ENCODE measurements at places on chromosomes 6 and 20.

GRCh38 chr6:140480852-140481251, 1106.4 kb upstream of the CITED2 start:
- no peak for DNase-seq

GRCh38 chr6:64270083-64270482, 634.5 kb downstream of the PHF3 start:
- DNase-seq, result no peak

- DNase-seq, result no peak
Observed at GRCh38 chr6:99530627-99531026, 15.4 kb upstream of the USP45 start.

DNA sequence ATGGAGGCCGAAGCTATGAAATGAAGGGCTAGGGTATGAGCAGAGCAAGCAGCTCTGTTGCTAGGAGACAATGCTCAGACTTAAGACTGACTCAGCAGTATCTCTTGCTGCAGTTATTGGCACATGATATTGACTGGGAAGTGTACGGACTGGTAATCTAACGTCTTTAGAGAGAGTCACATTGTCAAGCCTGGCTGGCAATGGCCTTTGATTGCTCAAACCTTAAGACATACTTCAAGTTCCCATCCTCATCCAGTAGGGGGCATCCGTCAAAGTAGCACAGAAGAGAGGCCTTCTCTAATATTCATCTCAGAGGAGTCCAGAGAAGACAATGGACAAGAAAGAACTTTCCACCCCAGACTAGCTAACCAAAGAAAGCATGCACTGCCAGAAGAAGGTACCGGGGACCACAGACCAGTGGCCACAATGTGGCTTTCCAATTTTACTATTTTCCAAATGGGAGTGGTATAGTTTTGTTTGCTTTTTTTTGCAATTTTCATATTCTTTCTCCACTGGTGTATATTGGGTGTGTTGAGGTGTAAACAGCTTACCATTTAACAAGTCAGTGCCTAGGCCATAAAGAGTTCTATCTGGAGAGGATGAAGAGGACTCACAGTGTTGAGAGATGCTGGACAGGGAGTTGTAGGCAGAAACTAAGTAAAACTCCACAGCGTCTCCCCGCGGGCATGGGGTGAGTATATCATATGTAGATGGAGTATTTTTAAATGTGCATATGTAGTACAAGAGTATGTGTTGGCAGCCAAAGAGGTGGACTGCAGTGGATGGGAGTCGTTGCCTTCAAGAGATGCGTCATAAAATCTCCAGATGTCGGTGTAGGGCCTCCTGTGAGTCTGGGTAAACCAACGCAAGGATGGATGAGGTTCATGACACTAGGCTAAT, 36.7 kb downstream of the LRFN2 start:
- peak; percentile 3 for DNase-seq

GRCh38 chr6:160138839-160139419, 17.3 kb downstream of the SLC22A1 start:
- no peak for DNase-seq

GRCh38 chr6:6769466-6769865, 180.9 kb downstream of the LY86 start:
- no peak for DNase-seq

DNA sequence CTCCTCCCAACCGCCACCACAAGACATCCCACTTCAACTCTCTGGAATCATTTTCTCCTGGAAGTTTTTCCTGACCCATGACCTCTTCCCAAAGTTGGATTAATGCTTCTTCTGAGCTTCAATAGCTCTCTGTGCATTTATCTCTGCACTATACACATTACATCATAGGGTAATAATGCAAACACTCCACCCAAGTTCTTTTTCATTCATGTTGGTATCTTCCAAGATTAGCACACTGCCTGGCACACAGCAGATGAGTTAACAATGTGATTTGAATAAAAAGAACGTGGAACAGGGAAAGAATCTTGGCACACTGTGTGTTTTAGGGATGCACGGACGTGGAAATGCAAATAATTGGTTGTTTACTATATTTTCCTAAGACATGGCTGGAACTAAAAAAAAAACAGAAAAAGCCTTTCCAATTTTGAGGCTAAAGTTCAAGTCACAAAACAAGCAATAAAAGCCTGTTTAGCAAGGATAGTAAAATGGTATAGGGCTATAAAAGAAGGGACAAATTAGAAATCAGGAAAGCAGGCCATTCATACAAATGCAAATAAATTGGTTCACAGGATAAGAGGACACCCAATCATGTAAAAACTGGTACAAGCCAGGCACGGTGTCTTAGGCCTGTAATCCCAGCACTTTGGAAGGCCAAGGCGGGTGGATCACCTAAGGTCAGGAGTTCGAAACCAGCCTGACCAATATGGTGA, 1.6 kb upstream of the FAM135A start:
- DNase-seq, result no peak

DNA sequence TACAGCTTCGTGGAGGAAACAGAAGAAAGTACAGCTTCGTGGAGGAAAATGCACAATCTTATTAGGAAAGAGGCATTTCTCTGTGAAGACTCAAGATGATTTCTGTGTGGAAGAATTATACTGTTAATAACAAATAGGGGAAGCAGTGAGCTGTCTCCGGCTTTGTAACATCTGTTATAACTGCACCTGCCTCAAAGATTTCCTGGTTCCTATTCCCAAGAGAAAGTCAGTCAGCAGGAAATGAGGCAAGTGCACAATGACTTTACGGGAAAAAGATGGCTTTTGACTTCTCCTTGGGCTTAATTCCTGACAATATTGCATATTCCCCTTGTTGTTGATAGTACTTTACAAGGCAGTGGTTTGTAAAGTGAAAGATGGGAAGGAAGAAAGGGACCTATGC, 538.5 kb downstream of the BMP2 start:
- DNase-seq, result no peak

GRCh38 chr6:83917001-83917400, 57.5 kb downstream of the CYB5R4 start:
- no peak for DNase-seq

DNA sequence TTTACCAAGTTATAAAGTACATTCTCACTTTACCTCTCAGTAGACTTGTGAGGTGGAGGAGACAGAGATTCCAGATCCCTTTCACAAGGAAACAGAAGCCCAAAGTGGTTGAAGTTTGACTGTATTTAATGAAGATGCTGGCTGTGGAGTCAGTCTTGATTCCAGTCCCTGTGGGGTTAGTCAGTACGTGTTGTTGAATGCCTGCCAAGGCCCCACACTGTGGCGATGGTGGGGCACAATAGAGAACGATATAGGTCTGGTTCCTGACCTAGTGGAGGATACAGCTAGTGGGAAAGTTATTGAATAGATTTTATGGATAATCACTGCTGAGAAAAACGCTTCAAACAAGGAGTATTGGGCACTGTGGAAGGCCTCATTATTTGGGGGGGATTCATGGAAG, 71.4 kb downstream of the LRRC1 start:
- DNase-seq, result no peak

DNA sequence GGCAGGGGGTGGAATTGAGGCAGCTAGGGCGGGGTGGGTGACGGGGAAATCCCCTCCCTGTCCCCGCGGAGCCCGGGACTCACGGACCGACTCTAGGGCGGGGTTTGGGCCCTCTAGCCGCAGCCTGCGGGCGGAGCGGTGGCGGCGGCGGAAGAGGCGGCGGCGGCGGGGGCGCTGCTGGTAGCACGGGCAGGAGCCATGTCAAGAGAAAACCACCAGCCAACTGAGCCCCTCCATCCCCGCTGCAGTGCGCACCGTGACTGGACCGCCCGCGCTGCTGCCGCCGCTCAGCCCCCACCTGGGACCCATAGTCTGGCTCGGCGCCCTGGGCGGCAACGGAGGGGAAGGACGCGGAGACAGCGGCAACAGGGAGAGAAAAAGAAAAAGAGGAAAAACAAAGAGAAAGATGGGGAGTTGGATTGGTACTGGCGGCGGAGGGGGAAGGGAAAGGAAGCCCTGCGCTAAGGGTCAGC, 1.2 kb upstream of the C6orf62 start:
- peak; percentile 80 for DNase-seq

DNA sequence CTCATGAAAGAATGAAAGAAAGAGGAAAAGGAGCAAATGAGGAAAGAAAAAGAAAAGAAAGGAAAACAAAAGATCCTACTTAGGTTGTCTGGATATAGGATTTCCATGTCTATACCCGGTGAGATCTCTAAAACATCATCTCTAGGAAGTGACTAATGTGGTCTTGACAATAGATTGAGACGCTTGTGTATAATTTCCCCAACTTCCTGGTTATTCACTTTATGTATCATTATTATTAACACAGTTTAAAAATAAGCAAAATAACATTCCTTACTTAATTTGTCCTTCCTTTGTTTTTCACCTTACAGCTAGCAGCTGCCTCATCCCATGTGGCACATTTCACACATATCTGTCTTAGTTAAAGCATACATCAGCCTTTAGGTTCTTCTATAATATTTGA, 27.0 kb downstream of the LAMA4 start:
- no peak for DNase-seq

- DNase-seq, result no peak
Observed at GRCh38 chr6:6227896-6228295, 92.6 kb downstream of the F13A1 start.

DNA sequence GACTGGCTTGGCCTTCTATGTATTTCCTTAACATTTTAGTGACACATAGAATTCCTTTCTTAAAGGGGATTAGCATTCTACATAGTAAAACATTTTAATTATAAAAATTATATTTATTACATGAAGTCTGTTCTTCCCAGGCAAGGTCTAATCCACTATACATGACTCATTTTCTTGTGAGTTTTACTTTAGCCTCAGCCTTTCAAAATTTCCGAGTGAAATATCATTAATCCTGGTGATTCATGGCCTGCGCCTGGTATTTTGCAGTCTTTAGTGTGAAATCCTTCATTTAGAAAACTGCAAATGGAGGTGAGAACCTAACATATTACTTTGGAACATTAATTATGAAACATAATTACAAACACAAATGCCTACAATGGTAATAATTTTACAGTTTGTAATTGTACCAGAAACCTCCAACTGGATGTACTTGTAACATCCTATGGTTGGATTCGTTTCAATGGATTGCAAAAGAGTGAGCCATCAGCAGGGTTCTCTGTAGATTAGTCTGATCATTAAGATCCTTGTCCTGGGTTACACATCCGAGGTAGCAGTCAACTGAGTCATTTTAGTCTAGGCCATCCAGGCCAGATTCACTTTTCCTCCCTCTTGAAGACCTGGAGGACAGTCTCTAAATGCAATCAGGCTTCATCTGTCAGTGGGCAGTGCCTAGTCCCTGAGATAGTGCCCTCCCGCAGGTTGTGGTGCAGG, 272.0 kb downstream of the PACRG start:
- no peak for DNase-seq

DNA sequence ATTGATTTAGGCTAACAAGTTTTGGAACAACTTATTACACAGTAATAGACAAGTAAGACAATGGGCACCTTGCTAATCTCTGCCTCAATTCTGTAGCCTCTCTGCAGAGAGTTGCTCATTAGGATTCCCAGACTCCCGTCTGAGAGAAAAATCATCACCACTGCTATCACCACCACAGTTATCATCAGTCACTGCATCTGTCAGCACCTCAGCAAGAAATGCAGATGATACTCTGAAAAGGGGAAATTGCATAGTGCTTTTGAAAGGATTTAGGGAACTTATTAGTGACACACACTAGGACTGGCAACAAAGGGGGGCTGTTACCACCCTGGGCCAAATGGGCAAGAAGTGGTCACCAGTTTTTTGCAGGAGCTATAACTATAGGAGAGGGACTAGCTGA, 39.9 kb downstream of the FOXA2 start:
- DNase-seq, result no peak

DNA sequence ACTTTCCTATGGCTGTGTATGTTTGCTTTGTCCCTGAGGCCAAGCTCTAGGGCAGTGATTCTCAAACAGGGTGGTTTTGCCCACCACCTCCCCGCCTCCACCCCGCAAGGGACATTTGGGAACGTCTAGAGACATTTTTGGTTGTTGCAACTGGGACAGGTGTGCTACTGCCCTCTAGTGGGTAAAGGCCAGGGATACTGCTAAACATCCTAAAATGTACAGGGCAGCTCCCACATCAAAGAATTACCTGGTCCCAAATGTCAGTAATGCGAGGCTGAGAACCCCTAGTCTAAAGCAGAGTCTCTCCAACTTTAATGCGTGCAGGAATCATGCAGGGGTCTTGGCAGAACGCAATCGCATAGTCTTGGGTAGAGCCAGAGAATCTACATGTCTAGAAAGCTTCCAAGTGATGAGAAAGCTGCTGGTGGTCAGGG, 5.1 kb downstream of the KCNS1 start:
- DNase-seq, result peak; percentile 66

DNA sequence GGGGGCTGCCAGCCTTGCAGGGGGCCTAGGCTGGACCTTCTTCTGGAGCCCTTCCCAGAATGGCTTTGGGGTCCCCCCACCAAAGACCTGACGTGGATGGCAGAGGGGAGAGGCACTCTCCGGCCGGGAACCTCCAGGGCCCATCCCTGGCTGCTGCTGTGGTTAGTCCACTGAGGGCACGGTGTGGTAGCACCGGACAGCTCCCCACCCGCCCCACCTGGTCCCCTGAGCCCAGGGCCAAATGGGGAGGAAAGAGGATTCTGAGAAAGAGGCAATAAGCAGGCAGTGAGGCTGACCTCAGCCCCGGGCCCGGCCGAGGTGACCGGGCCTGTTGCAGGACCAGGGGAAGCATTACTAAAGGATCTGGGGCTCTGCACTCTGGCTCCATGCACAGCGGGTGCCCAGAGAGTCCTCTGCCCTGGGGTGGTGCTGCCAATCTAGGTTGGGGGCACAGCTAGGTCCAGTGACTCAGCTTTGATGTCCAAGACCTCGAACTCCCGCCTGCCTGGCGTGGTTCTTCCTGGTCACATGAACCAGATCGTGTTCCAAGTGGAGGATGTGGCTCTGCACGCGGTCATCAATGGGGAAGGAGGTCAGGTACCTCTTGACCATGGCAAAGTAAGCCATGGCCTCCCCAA, 2.2 kb downstream of the CENPB start:
- DNase-seq, result no peak

GRCh38 chr6:44397424-44398164, 10.1 kb downstream of the CDC5L start:
- no peak for DNase-seq

DNA sequence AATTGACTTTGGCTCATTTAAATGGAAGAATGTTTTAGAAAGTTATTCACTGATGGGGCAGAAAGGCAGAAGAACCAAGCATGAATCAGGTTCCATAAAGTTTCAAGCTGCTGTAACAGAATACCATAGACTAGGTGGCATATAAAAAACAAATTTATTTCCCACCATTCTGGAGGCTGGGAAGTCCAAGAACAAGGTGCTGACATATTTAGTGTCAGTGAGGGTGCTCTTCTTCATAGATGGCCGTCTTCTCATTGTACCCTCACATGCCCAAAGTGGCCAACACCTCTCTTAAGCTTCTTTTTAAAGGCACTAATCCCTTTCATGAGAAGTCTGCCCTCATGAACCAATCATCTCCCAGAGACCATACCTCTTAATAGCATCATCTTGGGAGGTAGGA, 560.2 kb upstream of the FLRT3 start:
- no peak for DNase-seq

- DNase-seq, result no peak
Observed at GRCh38 chr20:63416631-63417030, 55.5 kb upstream of the CHRNA4 start.
